Caki2 (cell line): ENCODE measurements at places on chromosomes 1 and 21. TPM values are rescaled to one million over a fixed set of nuclear protein-coding genes. Genes with fewer than 3 reads are reported as not detected.

The OR2L2 gene
- not detected in 2 replicates for total RNA-seq

DNA sequence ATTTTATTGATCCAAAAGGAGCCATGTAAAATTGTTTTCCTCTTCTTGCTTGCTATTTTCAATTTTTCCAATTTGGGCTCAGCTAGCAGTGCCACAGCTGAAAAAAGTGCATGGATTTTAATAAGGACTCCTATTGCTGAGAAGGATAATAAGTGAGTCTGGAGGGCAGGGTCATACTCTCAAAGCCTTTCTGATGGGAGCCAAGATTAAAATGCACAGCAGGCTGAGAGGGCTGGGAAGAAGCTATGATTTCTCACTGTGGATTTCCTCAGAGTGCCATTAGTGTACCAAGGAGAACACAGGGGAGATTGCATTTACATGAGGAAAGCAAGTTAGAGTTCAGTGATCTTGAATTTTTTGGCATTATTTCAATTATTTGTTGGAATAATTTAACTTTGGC is 261.3 kb downstream of the ST6GALNAC3 start:
- DNase-seq, result no peak

DNA sequence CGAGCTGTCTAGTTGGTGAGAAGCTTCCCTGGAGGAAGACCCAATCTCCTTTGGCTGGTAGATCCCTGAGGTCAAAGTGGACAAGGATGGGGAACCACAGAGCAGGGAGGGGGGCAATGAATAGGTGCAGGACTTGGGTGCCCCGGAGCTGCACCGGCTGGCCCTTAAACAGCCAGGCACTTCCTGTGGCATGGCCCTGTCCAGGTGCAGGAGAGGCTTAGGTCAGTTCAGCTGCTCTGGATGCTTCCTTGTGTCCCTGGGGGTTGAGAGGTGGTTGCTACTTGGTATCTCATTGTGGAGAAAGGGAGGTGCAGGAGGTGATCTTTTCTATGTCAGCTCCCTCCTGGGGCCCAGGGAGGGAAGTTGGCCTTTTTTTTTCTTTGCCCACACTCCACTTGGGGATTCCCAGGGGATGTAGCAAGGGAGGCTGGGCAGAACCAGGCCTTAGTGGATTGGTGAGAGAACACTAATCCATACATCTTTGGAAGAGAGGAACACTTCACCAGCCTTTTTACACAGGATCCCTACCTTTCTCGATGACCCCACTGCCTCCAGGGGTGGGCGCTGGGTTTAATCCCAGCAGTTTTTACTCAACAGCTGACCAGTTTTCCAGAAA is 1.2 kb upstream of the ST3GAL3 start:
- peak; percentile 5 for DNase-seq

DNA sequence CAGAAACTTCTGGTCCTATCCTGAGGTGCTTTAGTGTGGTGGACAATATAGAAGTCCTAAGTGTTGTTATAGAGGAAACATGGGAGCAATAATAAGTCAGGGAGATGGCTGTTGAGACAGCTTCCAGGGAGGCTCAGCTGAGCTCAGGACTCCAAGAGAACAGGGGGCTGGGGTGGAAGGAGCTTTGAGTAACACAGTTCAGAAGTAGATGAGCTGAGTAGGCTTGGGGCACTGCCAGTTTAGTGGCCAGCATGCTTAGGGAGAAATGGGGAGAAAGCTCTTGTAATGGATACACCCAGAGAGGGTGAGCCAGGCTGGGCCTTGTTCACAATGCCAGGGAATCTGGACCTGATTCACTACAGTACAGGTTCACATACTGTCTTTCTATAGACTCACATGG is 201.6 kb downstream of the DAB1 start:
- DNase-seq, result no peak

The RSPO1 gene
- total RNA-seq, result not detected in 2 replicates

The PATJ gene
- total RNA-seq, result 40.0 and 55.1 TPM in 2 replicates

The NBPF6 gene
- not detected in 2 replicates for total RNA-seq

DNA sequence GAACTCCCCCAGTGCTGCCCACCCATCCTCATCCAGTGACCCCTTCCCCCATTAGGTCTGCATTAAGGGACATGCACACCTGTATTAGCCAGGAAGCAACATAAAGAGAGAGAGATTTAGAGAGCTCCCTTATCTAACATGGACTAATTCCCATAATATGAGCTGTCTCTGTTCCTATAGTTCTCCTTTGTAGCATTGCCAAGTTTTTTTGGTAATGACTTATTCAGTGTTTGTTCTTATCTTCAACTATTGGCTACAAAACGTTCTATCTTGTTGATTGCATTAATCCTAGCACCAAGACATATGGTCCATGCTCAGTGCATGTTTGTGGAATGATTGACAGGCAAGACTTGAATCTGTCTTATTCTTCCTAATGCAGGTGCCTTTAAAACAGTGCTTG is 264.0 kb downstream of the ADGRL2 start:
- DNase-seq, result no peak
